ENCODE measurements at places on chromosomes 5 and 9. TPM values are rescaled to one million over a fixed set of nuclear protein-coding genes. Genes with fewer than 3 reads are reported as not detected.

Gene CATSPER3
- total RNA-seq, result 0.17 TPM

Gene SLC1A1
- 0.13 TPM for total RNA-seq

Gene ACTBL2
- not detected for total RNA-seq

Gene FAM200C
- total RNA-seq, result 1.0 TPM

Gene TRPM3
- total RNA-seq, result not detected

Gene ARL14EPL
- total RNA-seq, result not detected

Gene PCDHGB3
- total RNA-seq, result 0.17 TPM

Gene LMBRD2
- 12.0 TPM for total RNA-seq

Gene SOHLH1
- not detected for total RNA-seq

Gene NFIL3
- total RNA-seq, result 70.1 TPM

Gene EXD3
- total RNA-seq, result 3.4 TPM

Gene FRMPD1
- total RNA-seq, result not detected

Gene ZNG1F
- total RNA-seq, result 15.1 TPM

Gene LPAR1
- total RNA-seq, result not detected

Gene FBN2
- total RNA-seq, result not detected

Gene SHOC1
- total RNA-seq, result not detected

Gene PRLR
- not detected for total RNA-seq

Gene S100Z
- not detected for total RNA-seq

Gene FOXD4
- 0.10 TPM for total RNA-seq

Gene IGIP
- total RNA-seq, result 2.8 TPM

Gene PCDHA7
- not detected for total RNA-seq

Data from activated CD8-positive, alpha-beta memory T cell treated with anti-CD3 and anti-CD28 coated beads for 36 hours (primary cell).